ENCODE measurements at places on chromosomes 5 and 9.

DNA sequence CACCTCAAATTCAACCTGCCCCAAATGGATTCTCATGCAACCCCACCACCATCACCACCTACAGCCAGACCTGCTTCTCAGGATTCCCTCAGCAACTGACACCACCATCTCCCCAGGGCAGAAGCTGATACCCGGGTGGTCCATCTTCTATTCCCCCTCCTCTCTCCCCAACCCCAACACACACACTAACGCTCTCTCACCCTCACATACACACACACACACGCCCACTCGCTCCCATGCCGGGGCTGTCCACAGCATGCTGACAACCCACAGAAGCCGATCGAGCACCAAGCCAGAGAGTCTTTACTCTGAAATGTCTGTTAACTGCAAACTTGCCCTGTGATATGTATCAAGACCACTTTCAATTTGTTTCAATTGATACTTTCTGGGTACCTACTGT lies 28.4 kb downstream of the B4GALT1 start:
- DNase-seq = no peak

- no peak for DNase-seq
These were observed 218.8 kb upstream of the NR4A3 start for GRCh38 chr9:99602854-99603253.

GRCh38 chr5:7927466-7928375 lies 58.8 kb downstream of the MTRR start:
- peak; percentile 93 for DNase-seq

DNA sequence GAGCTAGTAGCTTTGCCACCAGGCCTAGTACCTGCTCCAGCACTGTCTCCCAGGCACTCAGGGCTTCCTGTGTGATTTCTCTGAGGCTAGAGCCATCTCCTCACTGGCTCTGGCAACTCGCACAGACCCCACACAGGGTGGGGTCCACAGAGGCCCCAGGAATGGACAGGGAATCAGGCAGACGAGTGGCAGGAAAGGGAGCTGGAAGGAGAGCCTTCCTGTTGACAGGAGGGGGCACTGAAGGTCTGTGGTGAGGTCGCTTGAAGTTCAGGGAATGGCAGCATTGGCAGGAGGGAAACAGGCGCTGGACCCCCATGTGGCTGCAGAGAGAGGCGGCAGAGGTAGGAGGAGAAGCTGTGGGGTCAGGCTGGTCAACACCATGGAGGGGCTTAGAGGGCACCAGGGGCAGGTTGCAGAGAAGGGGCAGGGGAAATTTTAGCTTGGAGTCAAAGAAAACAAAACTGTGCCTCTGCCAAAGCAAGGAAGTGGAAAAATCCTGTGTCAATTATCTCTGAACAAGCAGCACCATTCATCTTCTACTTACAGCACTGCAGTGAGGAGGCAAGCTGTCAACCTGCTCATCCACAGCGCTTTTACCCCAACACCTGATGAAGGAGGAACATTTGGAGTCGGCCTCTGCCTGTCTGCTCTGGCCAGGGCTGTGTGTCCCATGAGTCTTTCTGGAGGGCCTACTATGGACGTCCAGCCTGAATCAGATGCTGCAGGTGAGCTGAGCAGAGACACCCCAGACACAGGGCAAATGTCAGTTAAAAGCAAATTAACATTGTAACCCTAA lies 270.2 kb downstream of the FSTL4 start:
- no peak for DNase-seq

DNA sequence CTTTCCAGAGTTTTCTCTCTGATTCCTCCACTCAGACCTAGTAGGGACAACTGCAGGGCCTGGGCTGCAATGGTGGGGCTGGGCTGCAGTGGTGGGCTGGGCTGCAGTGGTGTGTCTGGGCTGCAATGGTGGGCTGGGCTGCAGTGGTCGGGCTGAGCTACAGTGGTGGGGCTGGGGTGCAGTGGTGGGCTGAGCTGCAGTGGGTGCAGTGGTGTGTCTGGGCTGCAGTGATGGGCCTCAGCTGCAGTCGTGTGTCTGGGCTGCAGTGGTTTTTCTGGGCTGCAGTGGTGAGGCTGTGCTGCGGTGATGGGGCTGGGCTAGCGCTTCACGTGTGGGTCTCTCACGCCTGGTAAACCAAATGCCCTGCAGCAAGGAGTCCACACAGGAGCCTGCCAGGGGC lies 27.4 kb downstream of the ABO start:
- DNase-seq = no peak

DNA sequence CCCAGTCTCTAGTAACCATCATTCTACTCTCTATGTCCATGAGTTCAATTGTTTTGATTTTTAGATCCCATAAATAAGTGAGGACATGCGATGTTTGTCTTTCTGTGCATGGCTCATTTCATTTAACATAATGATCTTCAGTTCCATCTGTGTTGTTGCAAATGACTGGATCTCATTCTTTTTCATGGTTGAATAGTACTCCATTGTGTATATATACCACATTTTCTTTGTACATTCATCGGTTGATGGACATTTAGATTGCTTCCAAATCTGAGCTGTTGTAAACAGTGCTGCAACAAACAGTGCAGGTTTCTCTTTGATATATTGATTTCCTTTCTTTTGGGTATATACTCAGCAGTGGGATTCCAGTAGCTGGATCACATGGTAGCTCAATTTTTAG lies 46.4 kb downstream of the S100Z start:
- no peak for DNase-seq

- DNase-seq = no peak
These were observed 65.7 kb upstream of the FANCC start for GRCh38 chr9:95383185-95383676.

DNA sequence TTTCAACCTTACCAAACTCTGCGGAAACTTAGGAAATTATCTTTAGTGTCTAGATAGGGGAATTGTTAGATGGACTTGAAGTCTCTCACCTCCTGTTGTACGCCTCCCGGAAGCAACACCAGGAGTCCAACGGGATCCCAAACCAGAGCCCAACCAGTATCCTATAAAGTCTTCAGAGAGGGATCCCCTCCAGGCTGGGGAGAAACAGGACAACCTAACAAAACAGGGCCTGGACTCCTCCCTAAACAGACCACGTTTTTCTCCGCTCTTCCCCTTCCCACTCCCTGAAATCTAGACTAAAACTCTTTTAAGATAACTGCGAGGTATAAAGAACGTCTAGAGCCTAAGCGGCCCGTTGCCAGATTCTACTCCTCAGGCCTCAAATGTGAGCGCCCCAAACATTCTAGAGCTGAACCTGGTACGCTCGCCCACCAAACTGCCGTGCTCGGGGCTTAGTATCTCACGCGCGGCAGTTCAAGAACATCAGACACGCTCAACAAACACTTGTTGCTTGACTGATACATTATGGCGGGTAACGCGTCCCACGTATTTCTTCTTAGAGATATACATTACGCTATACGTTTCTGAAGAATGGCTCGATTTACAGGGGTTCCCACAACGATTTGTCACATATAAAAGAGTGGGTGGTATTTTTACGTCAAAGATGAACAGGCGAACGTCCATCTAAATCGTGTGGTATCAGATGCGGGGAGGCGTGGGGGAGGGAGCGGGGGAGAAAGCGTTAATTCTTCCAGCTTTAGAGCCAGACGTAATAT lies 663 bp upstream of the SMIM27 start:
- peak; percentile 67 for DNase-seq

DNA sequence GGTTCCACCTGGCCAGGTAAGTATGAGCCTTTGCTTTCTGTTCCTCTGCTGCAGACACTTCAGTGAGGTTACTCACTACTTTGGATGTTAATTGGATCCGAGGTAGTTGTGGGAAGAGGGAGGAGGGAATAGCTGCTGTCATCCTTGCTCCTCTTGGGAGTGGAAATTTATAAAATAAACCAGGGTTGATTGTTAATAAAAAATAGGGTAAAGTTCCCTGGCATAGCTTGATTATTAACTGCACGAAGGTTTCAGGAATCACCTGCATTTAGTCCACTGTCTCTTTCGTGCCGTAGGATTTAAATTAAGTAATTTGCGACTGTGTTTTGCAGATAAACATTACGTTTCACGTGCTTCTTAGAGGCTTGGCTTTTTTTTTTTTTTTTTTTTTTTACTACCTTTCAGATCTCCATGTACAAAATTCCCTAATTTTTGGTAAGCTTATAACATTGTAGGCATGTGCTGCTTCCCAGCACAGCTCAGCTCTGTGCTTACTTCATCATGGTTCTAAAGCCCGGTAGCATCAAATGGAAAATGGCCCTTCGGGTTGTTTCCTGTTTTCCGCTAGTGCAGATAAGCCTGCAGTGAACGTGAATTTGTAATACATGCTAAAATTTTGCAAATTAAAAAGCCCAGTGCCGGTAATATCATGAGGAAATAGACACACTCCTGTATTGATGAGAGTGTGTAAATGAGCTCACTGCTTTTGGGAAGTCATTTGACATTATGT lies 26.9 kb upstream of the LTC4S start:
- no peak for DNase-seq

- DNase-seq = no peak
These were observed 141.6 kb downstream of the NR3C1 start for GRCh38 chr5:143261748-143262392.

GRCh38 chr9:92619601-92620300 lies 50.2 kb downstream of the IPPK start:
- no peak for DNase-seq

DNA sequence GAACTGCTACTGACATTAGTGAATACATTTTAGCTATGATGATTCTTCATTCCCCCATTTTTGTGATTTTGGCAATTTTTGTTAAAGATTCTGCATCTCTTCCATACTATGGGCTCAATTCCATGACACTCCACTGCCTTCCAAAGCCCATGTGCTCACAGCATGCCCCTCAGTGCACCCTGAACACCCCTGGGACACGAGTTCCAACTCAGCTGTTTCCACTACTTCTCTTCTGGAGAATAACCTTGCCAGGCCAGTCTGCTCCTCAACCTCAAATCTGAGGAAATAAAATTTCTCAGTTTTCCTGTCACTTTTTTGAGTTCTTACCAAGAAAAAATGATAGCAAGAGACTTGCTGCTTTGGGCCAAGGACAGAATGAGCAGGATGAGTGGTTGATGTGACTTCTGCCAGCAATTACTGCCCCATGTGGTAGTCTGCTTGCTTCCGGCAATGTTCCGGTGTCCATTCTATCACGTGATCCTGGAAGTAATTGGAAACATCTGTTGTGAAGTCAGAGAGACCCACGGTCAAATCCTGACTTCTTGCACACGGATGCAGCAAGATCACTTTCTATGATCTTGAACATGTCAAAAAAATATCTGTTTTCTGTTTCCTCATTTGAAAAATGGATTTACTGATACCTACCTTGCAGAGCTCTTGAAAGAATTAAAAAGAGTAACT lies 58.3 kb downstream of the EGFLAM start:
- no peak for DNase-seq

DNA sequence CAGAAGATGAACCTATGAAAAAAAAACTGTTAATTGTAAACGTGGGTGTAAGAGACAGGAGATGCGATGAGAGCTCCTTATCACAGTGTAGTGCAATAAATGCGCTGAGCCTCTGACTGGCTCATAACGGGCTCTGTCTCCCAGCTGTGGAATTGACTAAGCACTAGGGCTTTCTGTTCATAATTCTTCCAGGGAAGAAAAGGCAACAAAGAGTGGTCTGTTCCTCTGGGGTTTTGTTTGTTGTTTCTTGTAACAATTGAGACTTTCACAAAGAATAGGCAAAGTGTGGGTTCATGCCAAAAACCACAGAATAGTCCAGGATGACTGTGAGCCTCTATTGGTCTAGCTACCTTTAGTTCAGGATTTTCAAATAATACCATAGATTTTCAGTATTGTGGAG lies 39.4 kb downstream of the UBE2QL1 start:
- no peak for DNase-seq

- DNase-seq = no peak
These were observed 28.4 kb upstream of the CAST start for GRCh38 chr5:96633820-96634219.

GRCh38 chr9:114112325-114112724 lies 13.2 kb upstream of the KIF12 start:
- DNase-seq = no peak

DNA sequence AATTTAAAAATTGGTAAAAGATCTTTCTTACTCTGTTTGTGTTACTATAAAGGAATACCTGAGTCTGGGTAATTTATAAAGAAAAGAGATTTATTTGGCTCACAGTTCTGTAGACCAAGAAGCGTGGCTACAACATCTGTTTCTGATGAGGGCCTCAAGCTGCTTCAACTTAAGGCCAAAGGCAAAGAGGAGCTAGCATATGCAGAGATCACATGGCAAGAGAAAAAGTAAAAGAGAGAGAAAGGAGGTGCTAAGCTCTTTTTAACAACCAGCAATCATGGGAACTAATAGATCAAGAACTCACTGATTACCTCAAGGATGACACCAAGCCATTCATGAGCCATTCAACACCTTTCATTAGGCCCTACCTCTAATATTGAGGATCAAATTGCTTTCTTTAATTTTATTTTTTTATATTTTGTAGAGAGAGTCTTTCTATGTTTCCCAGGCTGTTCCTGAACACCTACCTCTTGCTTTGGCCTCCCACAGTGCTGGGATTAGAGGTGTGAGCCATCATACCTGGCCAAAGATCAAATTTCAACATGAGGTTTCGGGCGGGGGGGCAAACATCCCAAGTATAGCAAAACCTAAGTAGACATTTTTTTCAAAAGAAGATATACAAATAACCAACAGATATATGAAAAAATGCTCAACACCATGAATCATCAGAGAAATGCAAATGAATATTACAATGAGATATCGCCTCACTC lies 16.0 kb upstream of the SHC3 start:
- no peak for DNase-seq

Measured in DMS79 treated with DMSO at 0.1 percent for 48 hours (cell line).